Bronchial epithelial cell (primary cell): ENCODE measurements at places on chromosomes 1 and 21. TPM values are rescaled to one million over a fixed set of nuclear protein-coding genes. Genes with fewer than 3 reads are reported as not detected.

Gene LCE1F
- not detected in 2 replicates for total RNA-seq

Gene CR2
- total RNA-seq: not detected in 2 replicates

- DNase-seq: peak; percentile 68
These were observed 56.9 kb upstream of the IVNS1ABP start for GRCh38 chr1:185373813-185374529.

Gene ENAH
- total RNA-seq: 50.0 and 101 TPM in 2 replicates

- DNase-seq: peak; percentile 63
These were observed 16.4 kb upstream of the CLSTN1 start for GRCh38 chr1:9840176-9840575.

DNA sequence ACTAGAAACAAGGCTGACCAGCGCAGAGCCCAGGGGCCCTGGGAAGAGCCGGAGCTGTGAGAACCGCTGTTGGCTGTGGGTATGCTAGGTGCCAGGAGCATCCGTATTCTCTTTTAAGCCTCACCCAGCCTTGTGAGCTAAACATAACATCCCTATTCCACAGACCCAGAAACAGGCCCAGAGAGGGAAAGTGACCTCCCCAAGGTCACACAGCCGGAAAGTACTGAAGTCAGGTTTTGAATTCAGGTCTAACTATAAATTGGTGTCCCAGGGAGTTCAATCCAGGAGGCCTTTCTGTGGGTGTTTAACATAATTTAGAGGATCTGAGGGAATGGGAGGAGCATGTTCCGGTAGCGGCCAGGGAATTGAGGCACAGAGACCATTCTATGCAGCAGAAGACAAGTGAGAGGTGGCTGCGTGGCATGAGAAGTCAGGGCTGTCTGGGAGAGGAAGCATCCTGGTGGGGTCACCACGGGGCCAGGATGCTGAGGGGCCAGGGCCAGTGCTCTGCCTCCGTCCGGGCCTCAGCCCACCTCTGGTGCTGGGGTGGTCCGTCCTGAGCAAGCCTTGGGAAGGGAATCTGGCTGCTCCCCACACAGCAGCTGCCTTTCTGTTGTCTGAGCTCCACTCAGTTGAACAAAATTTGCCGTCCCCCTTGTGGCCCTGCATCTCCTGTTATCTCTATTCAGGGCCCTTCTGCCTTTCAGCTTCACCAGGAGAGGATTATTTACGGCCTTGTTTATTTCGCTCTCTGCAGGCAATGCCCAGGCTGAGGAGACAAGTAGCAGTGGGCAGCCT is 338.8 kb upstream of the VAMP3 start:
- DNase-seq: no peak

DNA sequence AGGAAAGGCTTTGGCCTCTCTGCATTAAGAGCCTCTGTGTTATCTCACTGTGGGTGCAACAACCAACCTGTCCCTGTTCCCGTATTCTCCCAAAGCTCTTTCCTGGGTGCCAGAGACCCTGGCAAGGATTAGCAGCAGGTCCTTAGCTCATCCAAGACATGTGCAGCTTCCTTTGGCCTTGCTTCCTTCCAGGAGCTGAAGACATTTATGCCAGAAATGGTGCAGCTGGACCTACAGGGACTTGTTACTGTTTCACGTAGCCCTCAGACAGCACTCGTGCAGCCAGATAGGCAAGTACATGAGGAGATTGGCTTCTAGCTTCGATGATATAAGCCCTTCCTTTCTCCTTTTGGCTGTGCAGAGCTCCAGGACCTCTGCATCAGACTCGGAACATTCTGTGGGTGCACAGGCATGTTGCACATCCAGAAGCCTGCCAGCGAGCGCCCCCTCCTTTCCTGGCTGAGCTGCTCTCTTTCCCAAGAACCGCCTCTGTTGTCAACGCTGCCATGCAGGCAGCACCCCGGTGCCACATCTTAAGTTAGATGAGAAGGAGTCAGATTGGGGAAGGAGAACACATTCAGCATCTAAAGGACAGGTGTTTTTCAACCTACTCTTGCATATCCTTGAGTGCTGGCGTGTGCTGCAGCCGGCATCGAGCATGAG is 284.5 kb upstream of the PLXNA2 start:
- no peak for DNase-seq

DNA sequence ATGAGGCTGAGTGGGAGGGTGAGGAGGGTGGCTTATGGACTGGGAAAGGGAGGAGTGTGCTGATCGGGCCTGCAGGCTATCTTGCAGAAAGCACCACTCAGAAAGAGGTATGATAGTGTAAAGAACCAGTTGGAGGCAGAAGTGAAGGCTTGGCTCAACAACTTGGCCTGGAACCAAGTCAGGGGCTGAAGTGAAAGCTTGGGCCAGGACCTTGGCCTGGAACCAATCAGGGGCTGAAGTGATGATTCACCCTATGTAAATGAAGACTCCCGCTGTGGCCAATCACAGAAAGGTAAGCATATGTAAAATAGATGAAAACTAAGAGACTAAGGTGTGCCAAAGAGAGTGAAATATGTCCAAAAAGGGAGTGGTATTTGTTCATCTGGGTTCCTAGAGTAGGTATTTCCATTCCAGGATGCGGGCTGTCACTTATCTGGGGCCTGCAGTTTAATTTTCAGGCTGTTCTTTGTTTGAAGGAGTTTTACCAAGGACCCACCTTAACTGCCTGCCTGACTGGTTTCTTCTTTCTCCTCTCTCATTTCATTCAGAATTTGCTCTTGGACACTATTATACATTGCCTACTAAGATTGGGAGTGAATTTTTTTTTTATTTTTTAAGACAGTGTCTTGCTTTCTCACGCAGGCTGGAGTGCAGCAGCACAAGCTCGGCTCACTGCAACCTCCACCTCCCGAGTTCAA is 5.1 kb upstream of the RFX5 start:
- DNase-seq: peak; percentile 35

DNA sequence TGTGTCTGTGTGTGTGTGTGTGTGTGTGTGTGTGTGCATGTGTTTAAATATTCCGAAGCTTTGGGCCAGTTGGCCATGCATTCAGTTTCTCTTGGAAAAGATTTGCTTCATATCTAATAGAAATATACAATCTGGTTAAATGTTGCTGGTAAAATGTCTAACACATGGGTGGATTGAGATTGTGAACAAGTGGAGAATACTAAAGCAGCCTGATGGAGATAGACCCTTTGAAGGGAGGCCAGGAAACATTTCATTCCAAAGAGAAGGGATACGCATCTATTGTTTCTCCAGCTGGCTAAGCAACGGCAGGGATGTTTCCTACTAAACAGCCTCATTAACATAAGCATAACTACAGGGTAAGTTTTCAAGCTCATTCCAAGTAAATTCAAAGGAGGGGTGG is 257.5 kb upstream of the PTBP2 start:
- DNase-seq: no peak

DNA sequence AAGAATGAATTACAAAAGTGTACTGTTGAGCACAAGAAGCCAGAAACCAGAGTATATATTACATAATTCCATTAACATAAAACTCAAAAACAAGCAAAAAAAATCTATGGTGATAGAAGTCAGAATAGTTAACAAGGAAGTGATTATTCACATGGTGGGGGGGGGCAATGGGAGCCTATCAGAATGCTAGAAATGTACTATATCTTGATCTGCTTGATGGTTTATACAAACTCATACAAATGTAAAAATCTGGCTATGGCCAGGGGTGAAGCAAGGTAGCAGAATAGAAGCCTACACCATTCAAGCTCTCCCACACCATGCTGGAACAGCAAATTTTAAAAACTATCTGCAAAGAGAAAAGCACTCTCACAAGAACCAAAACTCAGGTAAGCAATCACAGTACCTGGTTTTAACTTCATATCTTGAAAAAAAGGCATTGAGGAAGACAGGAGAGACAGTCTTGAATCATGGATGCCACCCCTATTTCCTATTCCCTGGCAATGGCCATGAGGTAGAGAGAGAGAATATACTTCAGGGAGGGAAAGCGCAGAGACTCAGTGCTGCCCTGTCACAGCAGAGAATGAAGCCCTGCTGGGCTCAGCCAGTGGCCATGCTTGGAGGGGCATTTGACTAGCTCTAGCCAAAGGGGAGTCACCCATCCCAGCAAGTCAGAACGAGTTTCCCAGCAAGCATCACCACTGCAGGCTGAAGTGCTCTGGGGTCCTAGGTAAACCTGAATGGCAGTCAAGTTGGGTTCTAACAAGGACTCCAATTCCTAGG is 73.8 kb downstream of the CDC42BPA start:
- no peak for DNase-seq

Gene C1orf94
- total RNA-seq: not detected in 2 replicates

DNA sequence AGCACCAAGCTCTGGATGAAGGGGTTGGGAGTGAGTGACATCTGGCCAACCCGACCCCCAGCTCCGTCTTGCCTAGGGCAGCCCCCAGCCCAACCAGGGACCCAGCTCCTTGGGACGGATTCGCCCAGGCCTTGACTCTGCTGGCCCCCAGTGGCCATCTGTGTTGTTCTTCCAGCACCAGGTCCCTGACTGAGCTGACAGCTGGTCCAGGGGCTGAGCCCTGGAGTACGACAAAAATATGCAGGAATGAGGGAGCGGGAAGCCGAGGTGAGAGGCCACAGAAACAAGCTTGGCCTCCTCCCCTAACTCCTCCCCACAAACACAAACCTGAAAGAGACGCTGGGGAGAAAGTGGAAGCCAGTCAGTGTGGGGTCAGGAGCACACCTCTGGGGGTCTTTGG is 55.0 kb upstream of the PAX7 start:
- peak; percentile 8 for DNase-seq

DNA sequence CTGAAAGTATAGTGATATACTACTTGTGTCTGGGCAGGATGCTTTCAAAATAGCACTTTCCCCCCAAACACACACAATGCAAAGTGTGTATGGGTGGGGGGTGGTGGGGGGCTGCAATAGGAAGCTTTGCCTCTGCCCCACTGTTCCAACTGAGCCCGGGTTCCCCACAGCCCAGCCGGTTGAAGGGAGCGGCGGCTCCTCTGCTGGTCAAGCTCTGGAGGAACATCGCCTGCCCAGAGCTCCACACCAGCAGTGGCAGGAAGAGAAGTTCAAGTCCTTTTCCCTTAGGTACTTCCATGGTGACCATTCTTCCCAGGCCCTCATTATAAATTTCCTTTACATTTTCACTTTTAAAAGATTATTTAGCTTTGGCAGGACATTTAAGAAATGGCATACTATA is 74.9 kb downstream of the CAPZB start:
- no peak for DNase-seq

Gene DHX9
- total RNA-seq: 78.1 and 96.9 TPM in 2 replicates

DNA sequence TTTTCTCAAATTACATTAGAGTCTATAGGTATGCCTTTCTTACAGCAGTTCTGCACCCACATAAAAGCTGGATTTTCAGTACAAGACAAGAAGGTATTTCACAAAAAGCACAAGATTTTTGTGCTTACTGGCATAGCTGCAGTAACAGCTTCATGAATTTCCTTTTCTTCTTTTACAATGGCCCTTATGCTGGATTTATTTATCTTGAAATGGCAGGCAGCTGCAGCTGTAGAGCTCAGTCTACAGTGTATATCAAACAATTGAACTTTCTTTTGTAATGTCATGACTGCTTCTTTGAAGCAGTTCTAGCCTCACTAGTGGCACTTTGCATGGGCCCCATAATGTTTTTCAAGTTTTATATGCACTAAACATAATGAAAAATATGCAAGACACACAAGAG is 510.2 kb downstream of the KCNT2 start:
- DNase-seq: no peak

DNA sequence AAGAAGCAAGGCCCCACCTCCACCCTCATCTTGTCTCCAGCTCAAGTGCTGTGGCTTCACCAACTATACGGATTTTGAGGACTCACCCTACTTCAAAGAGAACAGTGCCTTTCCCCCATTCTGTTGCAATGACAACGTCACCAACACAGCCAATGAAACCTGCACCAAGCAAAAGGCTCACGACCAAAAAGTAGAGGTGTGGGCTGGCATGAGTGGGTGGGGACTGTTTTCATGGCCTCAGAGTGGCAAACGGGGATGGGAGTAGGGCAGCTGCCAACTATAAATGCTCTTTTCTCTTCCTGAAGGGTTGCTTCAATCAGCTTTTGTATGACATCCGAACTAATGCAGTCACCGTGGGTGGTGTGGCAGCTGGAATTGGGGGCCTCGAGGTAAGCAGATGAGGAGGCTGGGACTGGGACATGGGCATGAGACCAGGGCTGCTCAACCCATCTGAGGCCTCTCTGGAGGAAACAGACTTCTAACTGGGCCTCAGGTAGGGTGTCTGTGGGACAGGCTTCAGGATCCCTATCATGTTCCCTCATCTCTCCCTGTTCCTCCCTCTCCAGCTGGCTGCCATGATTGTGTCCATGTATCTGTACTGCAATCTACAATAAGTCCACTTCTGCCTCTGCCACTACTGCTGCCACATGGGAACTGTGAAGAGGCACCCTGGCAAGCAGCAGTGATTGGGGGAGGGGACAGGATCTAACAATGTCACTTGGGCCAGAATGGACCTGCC is 8.8 kb upstream of the P3R3URF start:
- no peak for DNase-seq

Gene OR2G6
- total RNA-seq: not detected in 2 replicates

- peak; percentile 67 for DNase-seq
These were observed 65.3 kb downstream of the ZNF697 start for GRCh38 chr1:119582801-119583200.

Gene FNDC5
- not detected in 2 replicates for total RNA-seq

- no peak for DNase-seq
These were observed 588.4 kb downstream of the PTPRU start for GRCh38 chr1:29824511-29825273.

DNA sequence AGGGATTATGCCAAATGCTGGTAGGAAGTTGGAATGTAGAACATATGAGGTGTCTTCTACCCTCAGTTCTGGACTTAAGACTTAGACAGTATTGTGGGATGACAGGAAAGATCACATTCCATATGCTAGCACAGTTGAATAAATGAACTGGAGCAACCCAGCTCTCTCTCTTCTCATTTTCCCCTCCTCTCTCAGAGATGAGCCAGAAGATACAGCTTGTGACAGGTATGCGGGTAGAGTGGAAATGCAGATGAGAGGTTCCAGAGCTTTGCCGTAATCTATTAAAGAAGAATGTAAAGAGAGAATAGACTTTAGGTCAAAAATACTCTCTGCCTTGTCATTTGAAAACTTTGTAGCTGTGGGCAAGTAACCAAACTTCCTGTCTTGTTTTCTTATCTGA is 32.5 kb upstream of the HMCN1 start:
- DNase-seq: no peak

GRCh38 chr1:148318904-148319242 is 164.2 kb downstream of the PPIAL4G start:
- no peak for DNase-seq

Gene PRRX1
- 0.26 TPM in 1 of 2 replicates, not detected in the other for total RNA-seq

Gene SPRR2D
- 2.4 and 15.6 TPM in 2 replicates for total RNA-seq

DNA sequence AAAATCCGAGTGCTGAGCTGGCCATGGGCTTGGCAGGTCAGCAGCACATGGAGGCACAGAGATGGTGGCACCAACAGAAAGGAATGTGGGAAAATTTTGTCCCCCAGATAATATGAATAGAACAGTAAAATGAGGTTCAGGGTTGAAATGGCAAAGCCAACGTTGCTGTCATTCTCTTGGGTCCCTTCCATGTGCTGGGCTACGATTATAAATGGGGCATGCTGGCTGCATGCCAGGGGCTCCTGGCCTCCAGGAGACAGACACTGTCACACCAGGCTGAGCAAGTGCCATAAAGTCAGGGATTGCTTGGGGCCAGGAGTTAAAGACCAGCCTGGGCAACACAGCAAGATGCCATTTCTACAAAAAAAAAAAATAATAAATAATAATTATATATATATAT is 77.1 kb downstream of the TOMM20 start:
- DNase-seq: no peak
